ENCODE measurements at places on chromosomes 6 and 20. TPM values are rescaled to one million over a fixed set of nuclear protein-coding genes. Genes with fewer than 3 reads are reported as not detected.

- H3K4me1 ChIP-seq = peaks cover 37% of the 10 kb centered on the region
- no peak overlapping the region for H3K4me3 ChIP-seq
- H3K27ac ChIP-seq = no peak overlapping the region
- H3K27me3 ChIP-seq = no peaks in the 10 kb centered on the region
Measured at GRCh38 chr6:8082572-8082953, 18.4 kb upstream of the BLOC1S5 start.

DNA sequence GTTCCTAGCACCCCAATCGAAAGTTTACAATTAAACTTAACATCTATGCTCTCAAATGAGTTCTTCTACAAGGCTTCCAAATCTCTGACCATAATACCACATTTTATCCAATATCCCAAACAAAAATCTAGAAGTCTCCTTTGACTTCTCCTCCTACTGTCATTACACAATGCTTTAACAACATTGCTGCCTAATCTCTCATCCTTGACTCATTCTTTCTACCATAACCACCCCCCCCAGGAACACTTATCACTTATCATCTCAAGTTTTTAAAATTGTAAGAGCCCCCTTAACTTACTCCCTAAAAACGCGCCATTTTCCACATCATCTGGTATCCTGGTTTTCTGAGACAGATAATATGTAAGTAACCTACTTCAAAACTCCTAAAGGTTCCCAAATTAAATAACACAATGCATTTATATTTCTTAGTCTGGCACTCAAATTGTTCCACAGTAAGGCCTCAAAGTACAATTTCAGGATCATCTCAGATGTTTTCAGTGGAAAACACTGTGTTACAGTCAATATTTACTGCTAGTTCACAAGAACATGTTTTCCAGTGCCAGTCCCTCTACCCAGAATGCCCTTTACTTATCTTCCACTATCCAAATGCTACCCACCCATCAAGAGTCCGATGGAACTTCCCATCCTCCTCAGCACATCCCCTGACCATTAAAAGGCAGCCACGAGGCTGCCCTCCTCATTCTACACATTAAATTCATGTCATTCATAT lies 308.2 kb upstream of the THEMIS start:
- no peak overlapping the region for H3K4me3 ChIP-seq
- H3K4me1 ChIP-seq = no peaks in the 10 kb centered on the region
- H3K27me3 ChIP-seq = no peaks in the 10 kb centered on the region
- no peak for DNase-seq

CTAGE9 gene
- total RNA-seq = not detected

GRCh38 chr6:42764911-42765648 lies 16.8 kb upstream of the BICRAL start:
- no peaks in the 10 kb centered on the region for H3K27me3 ChIP-seq
- H3K36me3 ChIP-seq = peaks cover 13% of the 10 kb centered on the region
- H3K4me1 ChIP-seq = peaks cover 17% of the 10 kb centered on the region
- no peak overlapping the region for H3K4me3 ChIP-seq

DNA sequence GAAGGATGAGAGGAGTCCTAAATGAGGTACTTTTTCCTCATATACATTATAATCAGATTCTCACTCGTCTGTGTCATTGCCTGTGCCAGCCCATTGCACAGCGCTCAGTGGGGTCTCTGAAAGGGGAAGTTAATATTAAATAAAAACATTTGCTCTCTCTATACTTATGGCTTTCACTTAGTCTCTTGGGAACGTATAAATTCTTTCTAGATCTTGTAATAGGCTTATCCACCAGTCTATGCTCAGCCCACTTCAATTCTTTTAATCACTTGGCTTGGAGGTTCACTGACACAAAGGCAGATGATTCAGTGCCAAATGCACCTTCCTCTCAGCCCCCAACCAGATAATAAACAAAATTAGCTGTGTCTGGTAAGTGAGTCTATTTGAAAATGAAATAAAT lies 164.3 kb upstream of the OGFRL1 start:
- no peaks in the 10 kb centered on the region for H3K36me3 ChIP-seq
- H3K27ac ChIP-seq = no peak overlapping the region
- H3K4me3 ChIP-seq = no peak overlapping the region
- DNase-seq = no peak

TREML2 gene
- total RNA-seq = 7.1 TPM

MROH8 gene
- total RNA-seq = 3.0 TPM

DSP gene
- 0.09 TPM for total RNA-seq

- no peak for DNase-seq
- no peak overlapping the region for H3K27ac ChIP-seq
- no peaks in the 10 kb centered on the region for H3K36me3 ChIP-seq
- no peak overlapping the region for H3K4me3 ChIP-seq
Measured at GRCh38 chr6:149871182-149871581, 7.0 kb upstream of the LRP11 start.

DNA sequence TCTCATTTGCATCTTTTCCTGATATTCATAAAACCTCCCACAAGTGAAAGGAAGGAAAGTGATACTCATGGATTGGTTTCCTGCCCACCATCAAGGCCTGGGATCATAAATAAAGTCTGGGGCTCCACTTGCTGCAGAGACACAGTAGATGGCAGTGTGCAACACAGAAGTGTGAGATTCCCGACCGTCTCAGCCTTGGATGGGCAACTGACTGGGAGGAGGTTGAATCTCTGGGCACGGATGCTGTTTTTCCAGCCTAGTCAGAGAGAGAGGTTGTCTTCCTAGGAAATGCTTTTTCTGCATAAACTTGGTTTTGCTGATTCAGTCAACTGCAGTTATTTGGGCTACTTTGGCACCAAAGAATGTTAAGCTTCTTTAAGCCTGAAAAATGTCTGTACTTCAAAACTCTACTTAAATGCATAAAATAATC lies 9.9 kb upstream of the RFPL4B start:
- no peak overlapping the region for H3K27ac ChIP-seq
- no peaks in the 10 kb centered on the region for H3K4me1 ChIP-seq
- H3K4me3 ChIP-seq = no peak overlapping the region
- no peaks in the 10 kb centered on the region for H3K36me3 ChIP-seq
